ENCODE measurements at places on chromosomes 1 and 21.
A peak's percentile ranks its signal among the peaks of the same experiment; 100 is the strongest.

DNA sequence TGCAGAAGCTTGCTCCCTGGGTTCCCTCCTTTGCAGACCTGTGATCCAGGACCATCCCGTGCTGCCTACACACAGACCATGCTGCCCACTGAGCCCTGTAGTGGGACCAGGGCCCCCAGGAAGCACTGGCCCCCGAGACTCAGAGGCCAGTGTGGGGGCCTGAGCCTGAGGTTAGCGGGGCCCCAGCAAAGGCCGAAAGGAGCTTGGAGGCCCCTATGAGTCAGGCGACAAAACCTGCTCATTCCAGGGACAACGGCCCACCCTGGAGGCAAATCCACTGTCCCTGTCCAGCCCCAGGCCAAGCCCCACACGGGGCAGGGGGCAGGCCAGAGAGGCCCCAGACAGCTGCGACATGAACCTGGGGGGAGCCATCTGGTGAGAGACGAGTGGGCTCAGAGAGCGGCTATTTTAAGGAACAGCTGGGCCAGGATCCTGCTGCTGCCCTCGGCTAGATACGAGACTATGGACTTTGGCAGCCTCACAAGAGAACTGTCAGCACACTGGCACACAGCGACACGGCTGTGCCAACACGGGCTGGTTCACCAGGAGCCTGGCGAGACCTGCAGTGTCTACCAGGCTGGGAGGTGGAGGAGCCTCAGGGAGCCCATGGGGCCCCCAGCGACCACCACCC, 74.7 kb downstream of the ARHGEF16 start:
- peak; percentile 90 for DNase-seq

DNA sequence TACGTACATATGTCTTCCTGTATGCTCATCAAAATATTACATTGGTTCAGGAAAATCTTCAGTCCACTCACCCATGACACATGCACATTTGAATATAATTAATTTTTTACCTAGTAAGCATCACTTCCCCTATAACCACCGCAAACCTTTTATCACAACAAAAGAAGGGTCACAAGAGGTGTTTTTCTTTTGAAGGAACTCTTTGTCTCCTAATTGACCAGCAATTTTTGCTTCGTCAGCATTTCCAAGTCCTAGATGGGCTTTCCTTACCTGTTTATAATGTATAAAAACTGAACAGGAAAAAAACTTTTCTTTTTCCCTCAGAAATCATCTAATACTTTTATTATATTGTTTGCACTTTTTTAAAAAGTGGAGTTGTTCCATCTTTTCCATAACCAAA, 631.3 kb downstream of the PLA2G4A start:
- no peak for DNase-seq

GRCh38 chr1:213231795-213232231, 180.8 kb downstream of the RPS6KC1 start:
- no peak for DNase-seq

DNA sequence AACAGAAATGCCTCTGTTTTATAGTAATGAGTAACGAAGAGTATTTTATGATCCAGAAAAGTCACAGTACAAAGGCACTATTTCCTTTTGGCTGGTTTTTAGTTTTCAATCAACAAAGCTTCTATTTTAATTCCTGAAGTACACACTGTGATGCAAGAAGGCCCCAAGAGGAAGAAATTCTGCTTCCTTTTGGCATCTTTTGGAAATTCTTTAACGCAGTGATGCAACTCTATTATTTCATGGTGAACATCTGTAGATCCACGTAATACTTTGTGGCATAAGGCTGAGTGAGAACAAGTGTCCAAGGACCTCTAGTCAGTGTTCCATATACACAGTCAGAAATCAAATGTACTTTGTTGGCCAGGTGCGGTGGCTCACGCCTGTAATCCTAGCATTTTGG, 137.5 kb downstream of the TGFB2 start:
- DNase-seq: no peak

GRCh38 chr1:63463248-63463647, 59.8 kb downstream of the ITGB3BP start:
- no peak for DNase-seq

GRCh38 chr1:37177230-37177864, 143.0 kb upstream of the GRIK3 start:
- no peak for DNase-seq

GRCh38 chr1:247331525-247332214, at the start of gene ZNF496:
Gene ZNF496, minus strand, starts transcription at chr1:247331867. Its CDS starts 2,289 bp downstream, at chr1:247329578.
- peak; percentile 35 for DNase-seq

DNA sequence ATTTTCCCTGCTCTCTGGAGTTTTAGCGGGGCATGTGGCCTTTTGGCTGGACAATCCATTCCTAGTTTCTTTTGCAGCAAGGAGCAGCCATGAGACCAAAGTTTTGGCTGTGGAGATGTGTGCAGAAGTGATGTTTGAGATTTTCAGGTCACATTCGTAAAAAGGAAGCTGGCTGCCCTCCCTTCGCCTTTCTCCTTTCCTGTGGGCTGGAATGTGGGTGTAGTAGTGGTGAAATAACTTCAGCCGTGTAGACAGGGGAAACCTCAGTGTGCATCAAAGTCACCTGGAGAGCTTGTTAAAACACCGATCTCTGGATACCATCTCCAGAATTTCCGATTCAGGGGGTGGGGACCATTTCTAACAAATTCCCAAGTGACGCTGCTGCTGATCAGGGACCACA, 5.3 kb upstream of the GPR88 start:
- DNase-seq: no peak

DNA sequence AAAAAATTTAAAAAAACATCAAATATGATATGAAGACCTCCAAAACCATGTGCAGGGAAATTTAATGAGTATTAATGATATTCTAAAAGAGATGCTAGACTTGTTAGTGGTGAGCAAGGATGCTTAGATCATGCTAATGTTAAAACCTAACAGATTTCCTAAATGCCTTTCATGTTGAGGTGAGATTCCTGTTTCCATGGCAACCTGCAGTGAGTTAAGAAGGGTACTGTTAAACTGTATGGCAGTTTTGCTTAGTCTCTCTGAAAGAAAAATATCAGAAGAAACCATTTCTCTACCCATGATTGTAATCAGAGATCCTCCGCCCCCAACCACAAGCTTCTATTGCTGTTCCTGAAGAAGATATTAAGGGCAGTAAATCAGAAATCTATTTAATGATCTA, 321.6 kb upstream of the LRRC7 start:
- DNase-seq: no peak
